SK-N-SH treated with all-trans-retinoic acid at 6 μM for 48 hours (cell line): ENCODE measurements at places on chromosomes 4 and X.
A peak's percentile ranks its signal among the peaks of the same experiment; 100 is the strongest.

DNA sequence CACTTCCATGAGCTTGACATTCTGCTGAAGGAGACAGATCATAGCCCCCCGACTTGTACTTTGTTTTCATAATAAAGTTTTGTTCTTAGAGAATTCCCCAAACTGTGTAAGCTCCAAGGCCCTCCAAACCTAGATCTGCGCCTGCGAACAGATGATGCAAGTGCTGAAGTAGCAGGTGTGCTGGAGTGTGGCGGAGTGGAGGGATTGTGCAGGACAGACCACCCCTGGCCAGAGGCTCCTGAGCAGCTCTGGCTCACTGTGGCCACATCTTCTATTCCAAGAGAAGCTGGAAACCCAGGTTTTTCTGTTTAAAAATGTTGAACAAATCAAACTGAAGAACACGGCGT, 46.4 kb downstream of the TBC1D14 start:
- no peak for ATAC-seq

GRCh38 chr4:122702939-122703338, 29.6 kb upstream of the BBS12 start:
- ATAC-seq: no peak

DNA sequence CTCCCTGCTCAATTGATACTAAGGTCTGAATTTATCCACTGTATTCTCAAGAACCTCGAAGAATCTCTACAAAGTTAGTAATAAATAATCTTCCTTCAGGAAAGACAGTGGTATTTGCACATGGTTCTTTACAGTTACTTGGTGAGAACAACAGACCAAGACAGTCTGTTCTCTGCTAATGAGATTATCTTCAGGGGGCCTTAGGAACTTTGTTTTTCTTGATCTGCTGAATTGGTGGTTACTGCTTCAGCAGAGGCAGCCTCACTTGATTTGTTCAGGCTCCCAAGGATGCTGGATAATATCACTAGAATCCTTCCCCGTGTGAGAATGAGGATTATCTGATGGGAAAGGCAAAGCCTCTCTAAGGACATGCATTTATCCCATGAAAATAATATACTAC, 64.8 kb downstream of the CBR4 start:
- ATAC-seq: no peak

- no peak for ATAC-seq
Observed at GRCh38 chrX:153590961-153591956, 7.7 kb downstream of the CCNQ start.

DNA sequence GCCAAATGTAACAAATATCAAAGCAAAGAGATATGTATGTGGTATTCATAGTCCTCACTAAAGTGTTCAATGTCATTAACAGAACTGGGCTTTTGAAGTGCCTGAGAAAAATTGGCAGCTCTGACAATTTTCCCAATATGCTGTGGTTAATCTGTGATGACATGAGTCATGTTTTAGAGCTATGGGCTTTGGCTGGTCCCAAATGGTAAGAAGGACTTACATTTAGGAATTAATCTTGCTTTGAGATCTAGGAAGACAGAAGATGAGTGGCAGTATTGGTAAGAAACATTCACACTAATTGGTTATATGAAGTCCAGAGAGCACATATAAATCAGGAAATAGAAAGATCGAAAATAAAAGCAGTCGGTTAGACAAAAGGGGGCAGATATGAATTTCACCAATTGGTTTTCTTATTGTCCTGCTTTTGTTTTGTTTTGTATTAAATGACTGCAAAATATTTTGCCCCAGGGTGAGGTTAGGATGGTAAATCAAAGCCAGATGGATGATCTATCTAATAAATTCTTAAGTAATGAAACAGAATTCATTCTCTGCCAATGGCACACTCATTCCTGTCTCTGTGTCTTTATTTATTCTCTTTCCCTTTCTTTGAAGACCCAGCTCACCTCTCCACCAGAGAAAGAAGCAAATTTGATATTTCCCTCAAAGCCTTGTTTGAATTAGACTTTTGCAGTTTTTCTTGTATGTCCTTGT, 993.1 kb downstream of the RPA4 start:
- ATAC-seq: peak; percentile 89

DNA sequence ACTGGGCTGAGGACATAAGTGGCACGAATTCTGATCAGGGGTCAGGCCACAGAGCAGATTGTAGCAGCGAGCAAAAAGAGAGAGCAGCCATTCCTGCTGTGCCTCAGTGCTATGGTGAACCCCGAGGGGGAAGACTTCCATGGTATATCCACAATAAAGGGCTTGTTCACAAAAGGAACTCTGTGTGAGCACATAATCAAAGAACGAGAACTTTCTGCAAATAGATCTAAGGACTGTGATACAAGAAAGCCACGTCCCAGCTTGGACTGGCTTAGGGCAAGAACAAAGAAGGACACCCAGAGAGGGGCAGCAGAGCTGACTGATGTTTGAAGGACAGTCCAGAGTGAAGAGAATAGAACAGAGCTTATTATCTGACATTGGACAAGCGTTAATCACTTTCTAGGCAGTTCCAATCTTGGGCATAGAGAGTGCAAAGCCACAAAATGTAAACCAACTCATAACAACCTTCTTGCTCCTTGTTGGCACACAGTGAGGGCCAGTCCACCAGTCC, 24.0 kb downstream of the PPEF2 start:
- ATAC-seq: no peak

- ATAC-seq: no peak
Observed at GRCh38 chr4:180650273-180650672, 1592.9 kb upstream of the TENM3 start.

- ATAC-seq: peak; percentile 97
Observed at GRCh38 chr4:26061248-26061986, 147.4 kb downstream of the SMIM20 start.

DNA sequence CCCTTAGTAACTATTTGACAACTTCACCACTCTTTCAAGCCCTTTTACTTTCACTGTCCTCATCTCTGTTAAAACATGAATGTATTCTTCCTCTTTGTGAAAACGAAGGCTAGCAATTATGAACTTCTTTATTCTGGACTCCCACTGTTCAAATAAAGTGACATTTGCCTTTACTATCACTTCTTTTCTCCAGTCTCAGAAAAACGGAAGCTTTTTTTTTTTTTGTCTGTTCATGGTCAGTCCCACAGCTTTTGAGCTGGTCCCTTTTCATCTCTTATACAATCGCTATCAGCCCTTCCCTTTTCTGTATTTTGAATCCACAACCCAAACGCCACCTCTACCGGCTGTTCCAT, 327.7 kb downstream of the DKK2 start:
- no peak; the same call in 1 of the 3 replicates for ATAC-seq

DNA sequence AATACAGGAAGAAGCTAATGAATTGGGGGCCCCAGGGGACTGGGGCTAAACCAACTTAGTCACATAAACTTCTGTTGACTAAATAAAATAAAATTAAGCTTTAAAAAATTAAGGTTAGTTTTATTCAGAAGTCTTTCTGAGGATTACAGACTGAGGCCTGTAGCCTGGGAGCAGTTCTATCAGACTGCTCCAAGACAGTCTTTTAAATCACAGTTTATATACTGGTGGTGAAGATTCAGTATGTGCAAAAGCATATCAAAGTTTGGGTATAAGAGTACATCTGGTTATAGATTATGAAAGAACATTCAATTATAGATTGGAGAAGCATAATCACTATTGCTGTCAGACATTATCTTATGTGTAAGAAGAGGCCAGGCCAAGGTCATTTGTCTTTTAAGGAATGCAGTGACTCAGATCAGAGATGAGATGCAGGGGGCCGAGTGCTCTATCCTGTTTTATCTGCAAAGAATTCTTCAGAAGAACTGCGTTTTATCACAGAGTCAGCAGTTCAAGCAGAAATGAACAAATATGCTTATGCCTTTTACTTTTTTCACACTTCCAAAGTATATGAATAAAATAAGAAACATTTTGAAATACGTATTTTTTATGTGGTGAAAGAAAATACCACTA, 109.4 kb downstream of the PDHA2 start:
- ATAC-seq: peak; percentile 93

DNA sequence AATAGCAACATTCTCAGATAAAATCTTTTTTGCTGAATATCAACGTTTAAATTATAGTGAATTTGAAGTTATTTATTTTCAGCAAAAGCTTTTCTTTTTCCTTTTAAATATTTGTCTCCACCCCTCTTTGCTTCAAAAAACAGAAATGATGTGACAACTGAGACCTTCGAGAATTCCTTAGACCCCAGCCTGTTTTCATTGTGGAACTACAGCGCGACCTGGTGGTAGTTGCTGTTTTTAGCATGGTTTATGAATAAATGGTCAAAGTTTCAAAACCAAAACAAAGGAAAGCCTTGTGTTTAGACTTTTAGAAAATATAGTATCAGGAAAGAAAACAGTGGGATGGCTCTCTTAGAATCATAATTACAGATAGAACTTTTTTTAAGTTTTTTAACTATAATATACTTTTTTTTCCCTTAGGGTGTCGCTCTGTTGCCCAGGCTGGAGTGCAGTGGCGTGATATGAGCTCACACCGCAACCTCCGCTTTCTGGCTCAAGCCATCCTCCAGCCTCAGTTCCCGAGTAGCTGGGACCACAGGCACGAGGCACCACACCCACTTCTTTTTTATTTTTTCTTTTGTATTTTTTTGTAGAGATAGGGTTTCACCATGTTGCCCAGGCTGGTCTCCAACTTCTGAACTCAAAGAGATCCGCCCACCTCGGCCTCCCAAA, 26.8 kb upstream of the TMEM184C start:
- ATAC-seq: peak; percentile 91

DNA sequence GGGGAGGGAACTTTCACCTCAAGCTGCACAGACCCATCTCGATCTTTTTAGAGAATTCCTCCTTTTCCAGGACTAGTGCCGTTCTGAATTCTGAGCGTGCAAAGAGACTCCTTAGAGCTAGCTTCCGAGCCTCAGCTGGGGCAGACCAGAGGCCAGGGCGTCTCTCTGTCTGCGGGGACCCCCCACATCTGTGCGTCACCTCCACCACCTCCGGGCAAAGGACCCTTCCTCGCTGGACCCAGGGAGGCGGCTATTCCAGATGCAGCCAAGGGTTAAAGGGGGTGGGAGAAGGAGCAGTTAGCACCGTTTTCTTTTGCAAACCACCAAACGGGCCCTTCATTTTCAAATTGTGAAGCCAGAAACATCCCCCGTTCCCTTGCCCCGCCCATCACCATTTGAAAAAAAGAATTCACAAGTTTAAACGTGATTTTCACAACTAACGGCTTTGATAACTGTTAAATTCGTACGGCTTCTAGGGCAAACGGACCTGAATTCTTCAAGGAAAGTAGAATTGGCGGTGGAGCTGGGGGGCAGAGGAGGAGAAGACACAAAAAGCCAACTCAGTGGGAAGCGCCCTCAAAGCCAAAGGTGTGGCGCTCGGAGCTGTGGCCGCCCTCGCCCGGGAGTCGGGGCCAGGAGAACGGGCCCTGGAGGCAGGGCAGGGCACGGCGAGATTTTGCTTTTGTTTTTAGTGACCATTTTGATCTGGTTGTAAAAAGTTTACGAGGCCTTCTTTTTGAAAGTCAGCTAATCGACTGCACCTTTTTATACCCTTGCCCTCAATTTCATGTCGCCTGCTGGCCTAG, 3.3 kb upstream of the PDGFRA start:
- ATAC-seq: no peak

DNA sequence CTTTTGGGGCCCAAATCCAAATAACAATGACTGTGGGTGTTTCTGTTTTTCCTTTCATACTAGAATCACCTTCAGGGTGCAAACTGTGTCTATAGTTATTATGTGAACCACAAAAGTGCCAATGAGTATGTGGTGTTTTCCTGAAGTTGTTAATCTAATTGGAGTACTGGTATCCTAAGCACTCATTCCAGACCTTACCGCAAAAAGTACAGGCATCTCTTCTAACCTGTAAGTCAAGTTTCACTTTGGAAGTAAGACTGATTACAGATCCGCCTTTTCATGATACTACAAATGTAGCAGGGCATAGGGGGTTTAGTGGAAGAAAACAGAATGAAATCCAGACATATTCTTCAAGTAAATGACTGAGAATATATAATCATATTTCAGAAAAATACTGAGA, 16.1 kb downstream of the COQ2 start:
- ATAC-seq: no peak

DNA sequence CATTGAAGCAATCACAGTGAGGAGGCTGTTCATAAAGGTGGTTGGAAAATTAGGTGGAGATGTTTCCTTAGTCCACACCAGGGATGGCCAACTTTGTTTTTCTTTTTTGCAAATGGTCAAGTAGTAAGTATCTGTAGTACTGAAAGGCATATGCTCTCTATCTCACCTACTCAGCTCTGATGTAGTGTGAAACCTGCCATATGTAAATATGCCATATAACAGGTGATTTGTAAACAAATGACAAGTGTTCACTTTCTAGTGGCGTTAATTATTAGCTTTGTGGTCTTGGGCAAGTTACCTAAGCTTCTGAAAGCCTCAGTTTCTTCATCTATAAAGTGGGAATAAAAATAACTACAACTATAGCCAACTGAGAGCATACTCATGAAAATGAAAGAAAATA, 421.4 kb upstream of the LCORL start:
- no peak for ATAC-seq

DNA sequence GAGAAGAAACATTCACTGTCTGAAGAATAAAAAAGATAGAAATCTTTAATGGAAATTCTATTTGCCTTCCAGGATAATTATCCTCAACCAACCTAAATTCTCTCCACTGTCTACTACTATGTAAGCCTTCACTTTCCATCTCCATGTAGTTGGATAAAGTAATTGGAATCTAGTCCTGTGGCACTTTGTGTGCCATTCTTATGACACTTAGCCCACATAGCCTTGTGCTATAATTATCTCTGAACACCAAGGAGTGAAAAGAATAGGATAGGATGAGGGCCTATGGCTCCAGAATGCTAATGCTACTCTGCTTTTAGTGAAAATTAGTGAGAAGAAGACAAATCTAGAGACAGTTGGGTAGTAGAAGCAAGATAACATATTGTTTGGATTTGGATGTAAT, 20.2 kb downstream of the PRSS48 start:
- ATAC-seq: no peak

- no peak for ATAC-seq
Observed at GRCh38 chrX:37315511-37316248, 33.5 kb upstream of the PRRG1 start.

GRCh38 chrX:152873361-152873760, 24.5 kb upstream of the ZNF185 start:
- ATAC-seq: no peak

DNA sequence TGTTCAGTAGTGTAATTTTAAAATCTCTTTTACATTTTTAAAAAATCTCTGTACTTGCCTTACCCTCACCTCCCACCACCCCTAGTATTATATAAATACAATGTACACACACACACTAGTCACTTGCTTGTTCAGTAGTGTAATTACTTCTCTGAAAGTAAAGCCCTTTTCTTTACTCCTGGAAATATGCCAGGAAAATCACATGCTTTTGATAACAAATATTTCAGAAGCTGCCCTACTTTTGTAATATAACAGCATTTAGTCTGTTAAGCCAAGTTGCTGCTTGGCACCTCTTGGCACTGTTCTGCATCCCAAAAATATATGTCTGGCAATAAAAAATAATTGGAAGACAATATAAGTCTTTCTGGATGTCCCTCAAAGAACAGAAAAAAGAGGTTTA, 172.8 kb upstream of the APOOL start:
- ATAC-seq: no peak

GRCh38 chr4:13546941-13547484, 2.7 kb upstream of the NKX3-2 start:
- no peak for ATAC-seq
